ENCODE measurements at places on chromosomes 4 and X.

- DNase-seq, result no peak
These were observed 53.4 kb downstream of the ABCG2 start for GRCh38 chr4:88104902-88105610.

DNA sequence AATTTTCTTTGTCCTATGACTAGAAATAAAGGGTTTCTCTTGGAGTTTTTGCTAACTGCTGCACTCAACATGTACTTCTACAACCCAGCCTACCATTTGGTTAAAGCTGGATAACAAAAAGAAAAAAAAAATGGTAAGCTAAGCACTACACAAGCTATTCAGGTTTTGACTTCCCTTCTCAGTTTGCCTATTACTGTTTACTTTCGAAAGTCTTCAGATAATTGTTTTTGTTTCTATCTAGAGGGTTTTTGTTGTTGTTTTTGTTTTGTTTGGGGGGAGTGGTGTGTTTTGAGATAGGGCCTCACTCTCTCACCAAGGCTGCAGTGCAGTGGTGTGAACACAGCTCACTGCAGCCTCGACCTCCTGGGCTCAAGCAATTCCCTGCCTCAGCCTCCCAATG, 46.6 kb downstream of the CLOCK start:
- no peak for DNase-seq

- DNase-seq, result peak; percentile 28
These were observed 28.1 kb downstream of the SLC16A2 start for GRCh38 chrX:74449322-74449936.

- no peak for DNase-seq
These were observed 28.3 kb downstream of the ZFYVE28 start for GRCh38 chr4:2390146-2390545.

- DNase-seq, result no peak
These were observed 402.7 kb upstream of the HTR2C start for GRCh38 chrX:114181195-114181594.

DNA sequence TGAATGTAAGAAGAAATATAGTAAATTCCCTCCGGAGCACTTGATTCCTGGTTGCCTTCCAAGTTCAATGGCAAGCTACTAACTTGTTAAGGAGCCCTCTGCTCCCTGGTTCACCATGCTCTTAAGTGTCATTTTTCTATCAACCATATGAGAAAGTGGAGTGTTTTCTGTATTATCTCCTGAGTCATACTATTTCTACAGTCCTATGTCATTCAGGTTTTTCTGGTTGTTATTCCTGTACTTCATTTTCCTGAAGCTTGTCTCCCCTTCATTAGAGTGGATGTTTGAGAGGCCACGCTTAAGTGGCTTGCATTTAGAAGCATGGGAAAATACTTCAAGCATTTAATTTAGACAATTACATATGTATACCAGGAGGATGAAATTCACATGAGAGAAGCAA, 14.7 kb upstream of the EPGN start:
- peak; percentile 93 for DNase-seq

- no peak for DNase-seq
These were observed 352.5 kb upstream of the PITX2 start for GRCh38 chr4:110975338-110975737.

- no peak for DNase-seq
These were observed 812.3 kb upstream of the FRG1 start for GRCh38 chr4:189128341-189128740.

DNA sequence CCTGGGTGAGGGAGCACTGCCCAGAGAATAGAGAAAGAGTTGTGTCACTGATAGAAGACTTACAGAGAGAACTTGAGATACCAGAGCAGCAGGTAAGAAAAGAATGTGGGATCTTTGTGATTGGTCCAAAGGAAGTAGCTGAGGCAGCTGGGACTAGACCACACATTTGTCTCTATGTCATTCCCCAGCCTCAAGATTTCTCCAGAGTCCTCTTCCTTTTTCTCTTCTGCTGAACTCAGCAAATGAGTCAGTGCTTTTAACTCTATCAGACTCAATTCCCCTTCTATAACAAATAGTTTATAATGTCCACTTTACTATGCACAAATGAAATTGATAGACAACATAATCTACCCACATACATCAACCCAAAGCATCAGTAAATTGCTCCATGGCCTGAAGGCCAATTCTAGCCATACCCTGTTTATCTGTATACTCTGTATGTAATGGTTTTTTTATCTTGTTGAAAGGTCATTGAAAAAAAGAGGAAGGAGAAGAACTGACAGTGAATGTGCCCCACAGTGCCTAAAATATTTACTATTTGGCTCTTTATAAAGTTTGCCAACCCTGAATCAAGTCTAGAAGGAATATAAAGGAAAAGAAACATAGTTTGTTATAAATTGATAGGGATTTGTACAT, 38.2 kb downstream of the ETDC start:
- no peak for DNase-seq

- DNase-seq, result peak; percentile 3
These were observed 499.8 kb downstream of the MID1IP1 start for GRCh38 chrX:39301036-39301435.

Data from DMS79 (cell line).